Right lung (tissue), 10 donors: ENCODE measurements at places on chromosomes 16 and 17. TPM values are rescaled to one million over a fixed set of nuclear protein-coding genes. Genes with fewer than 3 reads are reported as not detected.

The CCL17 gene
- not detected for polyA plus RNA-seq

The SULT1A2 gene
- 3.7 TPM for polyA plus RNA-seq

The DLX3 gene
- polyA plus RNA-seq, result 1.7 TPM

The DUS1L gene
- 82.1 TPM for polyA plus RNA-seq

The STAT5B gene
- polyA plus RNA-seq, result 50.3 TPM

The ATP1B2 gene
- polyA plus RNA-seq, result 25.3 TPM

The ACSM2B gene
- polyA plus RNA-seq, result 0.98 TPM

The TMEM100 gene
- 34.3 TPM for polyA plus RNA-seq

The DPEP2 gene
- 1.9 TPM for polyA plus RNA-seq
